ENCODE measurements at places on chromosomes 4 and X. TPM values are rescaled to one million over a fixed set of nuclear protein-coding genes. Genes with fewer than 3 reads are reported as not detected.

GRCh38 chrX:153547195-153547594, 29.8 kb downstream of the ATP2B3 start:
- H3K27me3 ChIP-seq, result peaks cover 64% of the 10 kb centered on the region
- no peak overlapping the region for H3K4me3 ChIP-seq
- no peak for DNase-seq
- no peaks in the 10 kb centered on the region for H3K36me3 ChIP-seq
- H3K4me1 ChIP-seq, result no peaks in the 10 kb centered on the region

- no peaks in the 10 kb centered on the region for H3K27me3 ChIP-seq
- no peaks in the 10 kb centered on the region for H3K36me3 ChIP-seq
- H3K4me3 ChIP-seq, result no peak overlapping the region
Observed at GRCh38 chrX:108537005-108537404, 97.4 kb downstream of the COL4A5 start.

GRCh38 chr4:71746379-71746778, 37.5 kb downstream of the GC start:
- H3K27me3 ChIP-seq, result no peaks in the 10 kb centered on the region
- no peaks in the 10 kb centered on the region for H3K36me3 ChIP-seq
- H3K4me3 ChIP-seq, result no peak overlapping the region
- H3K27ac ChIP-seq, result no peak overlapping the region

- no peak overlapping the region for H3K4me3 ChIP-seq
- no peak for DNase-seq
- H3K27ac ChIP-seq, result no peak overlapping the region
Observed at GRCh38 chrX:33194876-33195433, 16.4 kb downstream of the DMD start.

ELMOD2 gene
- total RNA-seq, result 22.5 TPM

GLUD2 gene
- 19.6 TPM for total RNA-seq

DNA sequence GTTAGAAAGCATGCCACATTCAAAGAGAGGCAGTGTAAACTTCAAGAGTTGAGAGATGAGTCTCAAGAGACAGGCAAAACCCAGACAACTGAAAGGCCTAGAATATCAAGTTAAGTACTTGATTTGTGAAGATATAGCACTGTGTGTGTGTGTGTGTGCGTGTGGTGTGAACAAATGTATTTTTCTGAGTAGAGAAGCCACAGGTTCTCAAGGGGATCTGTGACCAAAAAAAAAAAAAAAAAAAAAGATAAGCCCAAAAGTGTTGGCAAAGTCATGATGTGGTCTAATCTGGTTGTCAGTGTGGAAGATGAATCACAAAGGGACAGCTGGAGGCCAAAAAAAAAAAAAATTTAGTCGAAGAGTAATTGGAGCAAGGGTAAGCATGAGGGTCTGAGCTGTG, 3.9 kb downstream of the RIPPLY1 start:
- H3K36me3 ChIP-seq, result peaks cover 4% of the 10 kb centered on the region
- H3K27me3 ChIP-seq, result no peaks in the 10 kb centered on the region
- peak overlapping the region; percentile 17 for H3K27ac ChIP-seq
- DNase-seq, result no peak
- peaks cover 45% of the 10 kb centered on the region for H3K4me1 ChIP-seq

DNA sequence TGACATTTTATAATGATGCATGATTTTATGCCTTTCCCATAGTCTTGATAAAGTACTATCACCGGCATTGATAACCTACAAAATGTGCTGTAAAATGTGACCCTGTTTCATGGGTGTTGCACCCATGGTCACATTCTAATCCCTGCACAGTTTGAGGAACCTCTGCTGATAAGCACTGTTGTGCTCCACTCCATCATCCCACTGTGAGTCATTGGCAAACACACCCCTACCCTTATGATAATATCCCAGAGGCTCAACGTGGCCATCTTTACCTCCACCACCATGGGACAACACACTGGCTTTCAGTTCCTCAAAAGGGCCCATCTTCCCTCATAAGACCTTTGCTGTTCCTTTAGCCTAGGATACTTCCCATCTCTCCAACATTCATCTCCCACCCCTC, 32.0 kb upstream of the SGMS2 start:
- no peak overlapping the region for H3K4me3 ChIP-seq
- peaks cover 18% of the 10 kb centered on the region for H3K4me1 ChIP-seq
- H3K27me3 ChIP-seq, result no peaks in the 10 kb centered on the region
- no peak for DNase-seq

HTN3 gene
- not detected for total RNA-seq

RPS6KA6 gene
- 3.8 TPM for total RNA-seq

STS gene
- 14.1 TPM for total RNA-seq

GRCh38 chr4:26074712-26075430, 160.9 kb downstream of the SMIM20 start:
- H3K36me3 ChIP-seq, result no peaks in the 10 kb centered on the region
- no peaks in the 10 kb centered on the region for H3K4me1 ChIP-seq
- H3K27ac ChIP-seq, result no peak overlapping the region

ADGRG4 gene
- not detected for total RNA-seq

GRCh38 chr4:170425521-170426143, 335.9 kb upstream of the AADAT start:
- H3K4me1 ChIP-seq, result no peaks in the 10 kb centered on the region
- DNase-seq, result no peak
- no peak overlapping the region for H3K27ac ChIP-seq
- H3K27me3 ChIP-seq, result no peaks in the 10 kb centered on the region
- H3K36me3 ChIP-seq, result no peaks in the 10 kb centered on the region
- no peak overlapping the region for H3K4me3 ChIP-seq

ZDHHC15 gene
- not detected for total RNA-seq

GRCh38 chr4:68476191-68476590, 28.9 kb downstream of the TMPRSS11E start:
- H3K27me3 ChIP-seq, result no peaks in the 10 kb centered on the region
- no peak for DNase-seq
- no peak overlapping the region for H3K27ac ChIP-seq
- H3K36me3 ChIP-seq, result no peaks in the 10 kb centered on the region

GRCh38 chr4:88143504-88143903, 14.9 kb downstream of the ABCG2 start:
- peaks cover 11% of the 10 kb centered on the region for H3K27me3 ChIP-seq
- H3K36me3 ChIP-seq, result no peaks in the 10 kb centered on the region

TRAM1L1 gene
- 1.6 TPM for total RNA-seq

MAGEA8 gene
- not detected for total RNA-seq

DNA sequence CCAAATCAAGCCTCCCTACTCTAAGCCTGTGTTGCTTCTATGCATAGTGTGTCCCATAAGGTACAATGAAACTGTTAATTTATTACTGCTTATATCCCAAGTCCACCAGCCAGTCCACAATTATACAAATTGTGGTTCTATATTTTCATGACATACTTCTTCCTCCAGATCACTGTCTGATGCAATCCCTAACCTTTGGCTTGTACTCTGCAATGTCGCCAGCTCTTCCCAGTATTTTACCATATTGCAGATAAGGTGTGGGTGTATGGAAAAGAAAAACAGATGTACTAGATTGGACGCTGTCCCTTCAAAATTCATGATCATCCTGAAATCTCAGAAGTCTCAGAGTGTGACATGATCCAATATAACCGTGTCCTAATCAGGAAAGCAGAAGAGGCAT, 286.2 kb downstream of the GASK1B start:
- no peaks in the 10 kb centered on the region for H3K27me3 ChIP-seq
- DNase-seq, result no peak
- no peaks in the 10 kb centered on the region for H3K4me1 ChIP-seq
- H3K27ac ChIP-seq, result no peak overlapping the region

L1CAM gene
- total RNA-seq, result 14.2 TPM

- no peak overlapping the region for H3K27ac ChIP-seq
- no peaks in the 10 kb centered on the region for H3K27me3 ChIP-seq
- H3K4me3 ChIP-seq, result no peak overlapping the region
- H3K4me1 ChIP-seq, result no peaks in the 10 kb centered on the region
- no peak for DNase-seq
- H3K36me3 ChIP-seq, result no peaks in the 10 kb centered on the region
Observed at GRCh38 chr4:184792334-184792733, 33.4 kb downstream of the ACSL1 start.

GLRB gene
- 9.1 TPM for total RNA-seq

GRCh38 chr4:6253961-6254360, 15.7 kb upstream of the WFS1 start:
- no peak overlapping the region for H3K4me3 ChIP-seq

Measured in Calu3 (cell line).